ENCODE measurements at places on chromosomes 3 and 15.

DNA sequence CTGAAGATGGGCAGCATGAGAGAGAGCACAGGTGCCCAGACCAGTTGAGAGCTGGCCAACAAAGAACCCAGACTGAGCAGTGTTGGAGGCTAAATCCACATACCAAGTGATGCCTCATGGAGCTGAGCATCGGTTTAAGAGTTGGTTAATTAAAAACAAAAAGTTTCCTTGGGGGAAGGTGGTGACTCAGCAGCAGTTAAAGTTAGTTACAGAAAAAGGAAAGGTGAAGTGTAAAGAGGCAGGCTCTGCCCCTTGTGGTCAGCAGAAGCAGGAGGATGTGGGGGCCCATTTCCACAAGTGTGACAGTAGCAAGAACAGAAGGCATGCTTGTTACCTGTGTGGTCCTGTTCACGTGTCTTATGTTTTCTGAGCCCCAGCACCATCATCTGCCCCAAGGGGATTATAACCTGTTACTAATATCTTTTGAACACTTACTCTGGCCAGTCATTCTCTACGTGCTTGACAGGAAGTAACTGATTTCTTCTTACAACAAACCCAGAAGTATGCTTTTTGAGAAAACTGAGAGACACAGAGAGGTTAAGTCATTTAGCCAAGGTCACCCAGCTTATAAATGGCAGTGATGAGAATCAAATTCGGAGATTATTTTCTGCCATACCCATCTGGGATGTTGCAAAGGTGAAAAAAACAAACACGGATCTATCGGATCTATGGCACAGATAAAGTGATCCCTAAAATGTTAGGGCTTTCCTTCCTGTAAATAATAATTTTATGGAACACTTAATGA is 91.0 kb downstream of the EPHB1 start:
- DNase-seq = no peak

- DNase-seq = peak; percentile 34
Measured at GRCh38 chr3:185280572-185281365, 26.9 kb upstream of the EHHADH start.

GRCh38 chr15:84143753-84144314 is 91.7 kb upstream of the GOLGA6L4 start:
- no peak for DNase-seq

DNA sequence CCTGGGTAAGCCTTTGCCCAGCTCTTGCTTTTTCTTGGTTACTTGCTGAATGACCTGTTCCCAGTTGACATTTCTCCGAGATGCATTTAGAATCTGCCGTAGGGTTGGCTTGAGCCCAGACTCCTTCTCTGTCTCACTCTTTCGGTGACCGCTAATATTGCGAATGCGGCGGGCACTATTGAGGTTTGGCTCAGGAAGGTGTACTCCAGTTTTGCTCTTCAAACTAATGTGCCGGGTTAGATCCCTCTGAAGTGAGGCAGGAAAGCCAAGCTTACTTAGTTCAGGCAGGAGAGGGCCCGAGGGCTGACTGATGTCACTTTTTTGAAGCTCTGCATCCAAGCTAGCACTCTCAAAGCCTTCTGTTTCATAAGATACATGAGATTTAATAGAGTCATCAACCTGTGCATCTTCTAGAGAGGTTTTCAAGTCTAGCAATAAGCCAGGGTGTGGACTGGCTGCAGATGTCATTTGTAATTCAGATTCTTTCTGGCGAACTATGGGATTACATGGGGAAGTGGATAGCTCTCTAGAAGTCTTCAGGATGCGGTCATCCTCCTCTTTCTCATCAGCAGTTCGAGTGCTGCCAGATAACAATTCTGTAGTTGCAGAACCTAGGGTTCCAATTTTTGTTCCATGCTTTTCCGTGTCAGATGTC is 41.0 kb downstream of the ZNF106 start:
- no peak for DNase-seq

GRCh38 chr3:128867200-128868125 is 12.0 kb upstream of the ACAD9 start:
- DNase-seq = no peak

GRCh38 chr3:189101594-189101993 is 70.2 kb upstream of the TPRG1 start:
- DNase-seq = no peak

DNA sequence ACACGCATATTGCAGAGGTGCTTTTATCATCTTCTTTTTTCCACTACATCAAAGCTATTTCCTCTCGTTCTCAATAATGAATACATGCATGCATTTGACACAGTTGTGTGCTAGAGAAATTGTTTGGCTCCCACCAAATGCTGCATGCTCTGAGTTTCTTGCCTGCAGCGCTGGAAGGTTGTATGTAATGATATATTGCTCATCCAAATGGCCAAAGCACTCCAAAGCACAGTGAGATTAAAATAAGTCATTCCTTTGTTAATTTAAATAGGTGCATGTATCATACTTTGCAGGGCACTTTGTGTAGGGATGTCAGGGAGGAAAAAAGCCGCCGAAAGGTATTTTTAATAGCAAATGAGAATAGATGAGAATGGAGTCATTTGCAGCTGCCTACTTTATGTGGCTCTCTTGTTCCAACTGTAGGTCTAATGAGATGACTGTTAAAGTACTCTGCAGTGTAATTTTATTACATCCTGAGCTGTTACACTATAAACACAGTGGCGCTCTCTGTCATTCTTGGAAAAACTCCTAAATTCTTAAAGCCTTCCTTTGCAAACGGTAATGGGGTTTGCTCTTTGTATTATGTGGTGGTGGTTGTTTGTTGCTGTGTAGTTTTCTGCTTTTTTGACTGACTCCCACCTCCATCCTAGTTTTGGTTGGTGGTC is 56.9 kb upstream of the SKOR1 start:
- DNase-seq = no peak

GRCh38 chr3:67692621-67693020 is 38.2 kb upstream of the SUCLG2 start:
- DNase-seq = no peak

DNA sequence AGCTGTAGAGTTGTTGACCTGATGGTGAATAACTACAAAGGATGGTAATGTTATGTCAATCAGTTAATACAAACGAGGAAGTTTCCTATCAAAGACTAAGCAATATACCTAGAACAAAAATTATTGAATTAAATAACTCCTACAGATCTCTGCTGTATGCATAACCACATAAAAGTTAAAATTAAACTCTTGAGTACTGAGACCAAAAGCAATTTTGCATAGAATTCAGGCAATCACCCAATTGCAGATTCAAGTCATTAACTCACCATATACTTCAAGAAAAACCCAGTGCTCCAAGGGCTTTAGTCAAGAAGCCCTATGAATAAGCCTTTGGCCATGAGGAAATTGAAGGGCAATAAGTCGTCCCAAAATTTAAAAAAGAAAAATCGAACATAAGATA is 518.8 kb downstream of the MECOM start:
- DNase-seq = no peak

DNA sequence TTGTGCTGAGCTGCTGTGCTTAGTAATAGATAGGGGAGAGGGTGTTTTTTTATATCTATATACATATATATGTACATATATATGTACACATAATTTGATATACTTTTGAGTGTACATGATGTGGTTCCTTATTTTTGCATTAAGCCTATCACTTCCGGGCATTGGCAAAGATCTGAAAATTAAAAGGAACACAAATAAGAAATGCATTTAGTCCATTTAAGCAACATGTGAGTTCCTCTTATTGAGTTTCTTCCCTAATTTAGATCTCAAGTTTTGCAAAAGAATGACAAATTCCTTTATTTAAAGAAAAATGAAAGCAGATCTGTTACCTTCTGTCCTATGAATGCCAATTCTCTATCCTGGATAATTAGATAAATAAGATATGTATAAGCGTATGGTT is 435.1 kb downstream of the LPP start:
- DNase-seq = no peak

- DNase-seq = no peak
Measured at GRCh38 chr3:71857956-71858355, 73.0 kb upstream of the PROK2 start.

DNA sequence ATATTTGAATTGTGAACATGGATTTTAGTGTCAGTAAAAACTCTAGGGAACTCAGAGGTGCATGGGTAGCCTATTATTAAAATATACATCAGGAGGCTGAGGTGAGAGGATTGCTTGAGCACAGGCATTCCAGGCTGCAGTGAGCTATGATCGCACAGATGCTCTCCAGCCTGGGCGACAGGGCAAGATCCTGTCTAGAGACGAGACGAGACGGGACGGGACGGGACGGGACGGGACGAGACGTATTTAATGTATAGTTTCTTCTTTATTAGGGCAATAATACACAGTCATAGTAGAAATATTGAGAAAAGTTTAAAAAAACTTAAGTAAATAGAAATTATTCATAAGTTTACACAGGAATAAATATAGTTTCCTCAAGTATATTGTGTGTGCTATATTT is 89.3 kb downstream of the DIPK2A start:
- DNase-seq = no peak

DNA sequence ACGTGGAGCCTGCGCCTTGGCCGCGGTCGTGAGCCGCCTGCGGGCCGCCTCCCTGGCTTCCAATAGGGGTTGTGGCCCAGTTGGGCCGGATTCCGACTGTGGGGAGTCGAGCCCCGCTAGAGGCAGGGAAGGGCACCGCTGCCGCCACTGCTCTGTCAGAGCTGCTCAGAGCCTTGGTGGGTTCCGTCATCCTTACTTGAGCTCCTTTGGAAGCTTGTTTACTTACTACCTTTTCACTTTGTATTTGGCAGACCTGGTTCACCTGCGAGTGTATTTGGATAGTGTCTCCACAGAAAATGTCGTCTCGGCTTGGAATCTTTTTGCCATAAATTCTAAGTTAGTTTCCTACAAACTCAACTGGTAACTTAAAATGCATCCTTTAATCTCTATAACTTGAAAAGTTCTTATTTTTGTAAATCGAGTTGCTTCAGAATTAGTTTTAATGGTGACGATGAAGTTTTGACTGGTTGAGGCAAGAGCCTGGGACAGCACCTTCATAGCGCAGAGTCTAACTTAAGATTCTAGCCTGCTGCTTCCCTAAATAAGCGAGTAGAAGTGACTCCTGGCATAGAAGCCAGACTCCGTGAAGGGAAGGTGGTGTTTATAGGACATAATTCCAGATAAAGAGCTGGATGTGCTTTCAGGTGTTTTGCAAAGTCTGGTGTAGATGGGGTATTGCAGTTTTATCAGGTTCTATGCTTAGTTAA is 800 bp downstream of the DAG1 start:
- DNase-seq = peak; percentile 43

- no peak for DNase-seq
Measured at GRCh38 chr3:135889443-135889842, 76.1 kb upstream of the PPP2R3A start.

GRCh38 chr3:111763968-111764367 is 95.1 kb upstream of the PHLDB2 start:
- no peak for DNase-seq

GRCh38 chr3:192156382-192156781 is 571.0 kb downstream of the FGF12 start:
- DNase-seq = no peak

- no peak for DNase-seq
Measured at GRCh38 chr3:108134555-108134880, 43.7 kb upstream of the CD47 start.

DNA sequence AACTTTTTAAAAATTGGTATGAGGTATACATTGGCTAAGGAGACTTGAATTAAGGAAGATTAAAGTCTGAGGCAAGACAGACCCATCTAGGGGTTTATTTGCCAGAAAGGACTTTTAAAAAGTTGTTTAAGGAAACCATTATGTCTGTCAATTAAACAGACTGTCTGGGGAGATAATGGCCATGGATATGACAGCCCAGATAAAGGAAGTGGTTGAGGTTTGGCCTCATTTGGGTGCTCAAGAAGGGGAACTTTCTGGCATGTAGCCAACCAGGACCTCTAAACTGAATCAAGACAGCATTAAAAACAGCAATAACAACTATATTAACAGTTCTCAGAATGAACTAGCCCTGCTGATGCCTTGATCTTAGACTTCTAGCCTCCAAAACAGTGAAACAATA is 9.9 kb upstream of the CD200R1L start:
- no peak for DNase-seq

GRCh38 chr3:152327203-152327602 is 58.5 kb downstream of the MBNL1 start:
- DNase-seq = no peak

DNA sequence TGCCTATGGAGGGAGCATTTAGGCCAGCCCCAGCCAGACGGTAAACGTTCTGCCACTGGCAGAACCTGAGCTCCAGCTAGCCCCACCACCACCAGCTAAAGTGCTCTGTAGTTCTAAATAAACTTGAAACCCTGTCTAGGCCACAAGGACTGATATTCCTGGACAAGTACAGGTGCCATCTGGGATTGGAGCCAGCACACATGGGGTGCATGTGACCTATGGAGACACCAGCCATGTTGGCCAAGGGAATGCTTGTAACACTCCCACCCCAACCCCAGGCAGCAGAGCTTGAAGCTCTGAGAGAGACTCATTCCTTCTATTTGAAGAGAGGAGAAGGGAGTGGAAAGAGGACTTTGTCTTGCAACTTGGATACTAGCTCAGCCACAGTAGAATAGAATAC is 284.5 kb upstream of the DCBLD2 start:
- no peak for DNase-seq

GRCh38 chr15:63539998-63540397 is 35.6 kb downstream of the USP3 start:
- no peak for DNase-seq

- DNase-seq = no peak
Measured at GRCh38 chr3:18232317-18232716, 192.8 kb downstream of the SATB1 start.

GRCh38 chr3:194504861-194505260 is 18.1 kb upstream of the ATP13A3 start:
- no peak for DNase-seq

- DNase-seq = no peak
Measured at GRCh38 chr3:21781355-21781754, 30.3 kb upstream of the ZNF385D start.
